ENCODE measurements at places on chromosomes 3 and 15.

GRCh38 chr3:146646261-146646660, 41.1 kb upstream of the PLSCR5 start:
- no peak for DNase-seq

- no peak for DNase-seq
These were observed 48.9 kb upstream of the ZDHHC23 start for GRCh38 chr3:113898892-113899291.

DNA sequence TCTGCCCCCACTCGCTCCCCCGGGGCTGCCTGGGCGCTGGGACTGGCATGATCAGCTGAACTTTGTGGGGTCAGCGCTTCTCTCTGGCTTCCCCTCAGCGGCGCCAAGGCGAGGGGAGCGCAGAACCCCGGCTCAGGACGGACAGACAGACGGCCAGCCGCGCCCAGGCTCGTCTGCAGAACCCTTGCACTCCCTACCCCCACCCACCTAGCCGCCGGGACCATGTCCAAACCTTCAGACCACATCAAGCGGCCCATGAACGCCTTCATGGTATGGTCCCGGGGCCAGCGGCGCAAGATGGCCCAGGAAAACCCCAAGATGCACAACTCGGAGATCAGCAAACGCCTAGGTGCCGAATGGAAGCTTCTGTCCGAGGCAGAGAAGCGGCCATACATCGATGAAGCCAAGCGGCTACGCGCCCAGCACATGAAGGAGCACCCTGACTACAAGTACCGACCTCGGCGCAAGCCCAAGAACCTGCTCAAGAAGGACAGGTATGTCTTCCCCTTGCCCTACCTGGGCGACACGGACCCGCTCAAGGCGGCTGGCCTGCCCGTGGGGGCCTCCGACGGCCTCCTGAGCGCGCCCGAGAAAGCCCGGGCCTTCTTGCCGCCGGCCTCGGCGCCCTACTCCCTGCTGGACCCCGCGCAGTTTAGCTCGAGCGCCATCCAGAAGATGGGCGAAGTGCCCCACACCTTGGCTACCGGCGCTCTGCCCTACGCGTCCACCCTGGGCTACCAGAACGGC, 621 bp downstream of the SOX14 start:
- DNase-seq = no peak

GRCh38 chr15:92005154-92005553, 151.6 kb downstream of the SLCO3A1 start:
- DNase-seq = no peak

DNA sequence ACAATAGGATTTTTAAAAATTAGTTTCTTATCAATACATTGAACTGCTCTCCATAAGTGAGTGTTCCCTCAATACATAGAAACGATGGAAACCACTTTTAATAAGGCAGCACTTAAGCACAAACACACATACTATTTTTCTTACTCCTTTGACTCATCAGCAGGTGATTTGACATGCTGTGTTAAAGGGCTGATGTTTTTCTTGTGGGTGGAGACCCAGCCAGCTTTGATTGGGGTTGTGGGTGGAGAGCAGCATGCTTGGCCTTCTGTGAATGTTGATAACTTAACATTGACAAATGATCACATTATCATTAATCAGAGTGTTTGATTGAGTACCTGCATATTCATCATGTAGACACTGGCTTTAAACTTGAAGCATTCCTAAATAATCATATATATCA, 223.0 kb upstream of the DPH6 start:
- no peak for DNase-seq

DNA sequence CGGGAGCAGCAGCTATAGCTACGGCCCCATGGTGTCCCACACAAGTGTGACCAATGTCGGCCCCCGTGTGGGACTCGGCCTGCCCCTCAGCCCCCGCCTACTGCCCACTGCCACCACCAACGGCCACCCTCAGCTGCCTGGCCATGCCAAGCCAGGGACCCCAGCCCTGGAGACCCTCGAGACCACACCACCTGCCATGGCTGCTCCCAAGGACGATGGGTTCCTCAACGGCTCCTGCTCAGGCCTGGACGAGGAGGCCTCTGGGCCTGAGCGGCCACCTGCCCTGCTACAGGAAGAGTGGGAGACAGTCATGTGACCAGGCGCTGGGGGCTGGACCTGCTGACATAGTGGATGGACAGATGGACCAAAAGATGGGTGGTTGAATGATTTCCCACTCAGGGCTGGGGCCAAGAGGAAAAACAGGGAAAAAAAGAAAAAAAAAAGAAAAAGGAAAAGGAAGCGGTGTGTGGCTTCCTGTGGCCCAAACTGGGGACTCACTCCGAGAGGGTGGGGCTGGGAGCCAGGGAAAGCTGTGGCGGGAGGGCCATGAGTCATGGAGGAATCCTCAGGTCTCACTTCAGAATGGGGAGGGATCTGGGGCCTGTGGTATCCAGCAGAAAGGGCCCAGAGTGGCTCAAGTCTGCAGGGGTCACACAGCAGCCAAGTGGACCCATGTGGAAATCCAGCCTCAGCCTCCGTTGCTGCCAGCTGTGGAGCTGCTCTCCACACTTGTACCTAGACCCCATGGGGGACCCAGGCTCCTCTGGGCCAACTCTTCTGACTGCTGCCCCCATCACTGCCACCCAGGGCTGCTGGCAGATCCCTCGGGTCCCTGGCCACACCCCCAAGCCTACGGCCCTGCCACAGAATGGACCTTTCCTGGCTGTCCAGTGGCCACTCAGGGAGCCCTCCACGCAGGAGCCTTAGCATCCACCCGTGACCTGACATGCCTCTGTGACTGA, 26.1 kb downstream of the PTH1R start:
- DNase-seq = no peak

DNA sequence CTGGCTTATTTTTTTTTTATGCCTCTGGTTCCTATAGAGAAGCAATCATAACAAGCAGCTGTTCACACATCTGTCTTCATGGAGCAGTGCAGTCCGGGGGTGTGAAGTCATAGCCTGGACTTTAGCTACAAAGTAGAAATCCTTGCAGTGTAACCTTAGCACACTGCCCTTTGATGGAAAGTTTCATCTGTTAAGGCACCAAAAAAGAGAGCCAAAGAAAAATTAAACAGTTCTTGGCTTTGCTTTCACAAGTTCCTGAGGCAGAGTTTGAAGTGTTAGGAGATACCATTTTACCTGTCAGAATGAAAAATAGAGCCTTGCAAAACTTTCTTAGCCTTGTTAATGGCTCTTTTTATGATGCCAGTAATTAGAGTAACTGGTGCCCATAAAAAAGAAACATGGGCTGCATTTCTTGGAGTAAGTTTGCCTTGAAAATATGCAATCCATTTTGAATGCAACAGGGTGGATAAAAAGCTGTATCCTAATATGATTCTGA, 84.1 kb downstream of the PIK3R4 start:
- no peak for DNase-seq

GRCh38 chr15:65521350-65521749, 3.9 kb upstream of the DPP8 start:
- no peak for DNase-seq

DNA sequence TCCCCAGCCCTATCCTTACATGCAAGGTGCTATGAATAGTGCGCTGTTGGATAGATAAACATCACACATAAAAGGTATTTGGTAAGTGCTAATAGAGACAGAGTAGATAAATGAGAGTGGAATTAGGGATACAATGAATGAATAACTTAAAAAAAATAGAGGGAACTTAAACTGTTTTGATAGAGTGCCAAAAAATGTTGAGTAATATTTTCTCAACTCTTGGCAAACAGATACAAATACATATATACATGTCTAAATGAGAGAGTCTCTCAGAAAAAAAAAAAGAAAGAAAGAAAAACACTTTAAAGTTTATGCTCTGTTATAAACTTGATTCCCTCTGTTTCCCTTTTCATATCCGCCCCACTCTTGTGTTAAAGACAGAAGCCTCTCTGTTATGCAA, 667.4 kb downstream of the ROBO2 start:
- DNase-seq = no peak

DNA sequence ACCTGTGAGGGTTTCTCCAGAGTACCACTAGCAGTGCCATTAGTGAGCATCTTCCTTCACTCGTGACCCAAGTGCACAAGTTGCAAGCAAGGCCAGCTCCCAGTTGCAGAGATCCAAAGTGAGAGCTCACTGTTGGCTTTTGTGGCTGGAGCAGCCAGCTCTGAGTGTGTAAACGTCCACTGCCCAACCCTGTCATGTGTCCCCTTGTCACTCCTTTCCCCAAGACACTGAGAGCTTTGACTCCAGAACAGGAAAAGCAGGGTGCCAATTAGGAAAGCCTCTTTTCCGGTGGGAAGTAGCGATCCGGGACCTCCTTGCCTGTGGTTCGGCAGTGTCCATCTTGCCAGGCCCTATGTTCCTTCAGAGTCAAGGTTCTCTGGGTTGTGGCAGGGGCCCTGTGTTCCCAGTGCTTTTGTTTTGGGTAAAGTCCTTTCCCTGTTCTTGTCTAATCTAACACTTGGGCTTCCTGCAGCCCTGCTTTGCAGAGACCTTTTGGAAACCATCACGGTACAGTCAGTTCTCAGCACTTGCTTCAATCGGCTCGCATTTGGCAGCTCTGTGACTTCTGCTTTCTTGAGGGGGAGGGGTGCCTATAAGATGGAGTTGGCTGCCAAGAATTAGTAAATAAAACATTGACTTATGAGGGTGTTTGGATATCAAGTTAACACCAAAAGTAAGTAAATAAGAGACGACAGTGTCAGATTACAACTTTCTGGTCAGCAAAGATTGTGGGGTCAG, 90.5 kb downstream of the DNASE1L3 start:
- no peak for DNase-seq

- no peak for DNase-seq
These were observed 18.6 kb downstream of the SSUH2 start for GRCh38 chr3:8625991-8626390.

- DNase-seq = no peak
These were observed 454.0 kb upstream of the ROBO2 start for GRCh38 chr3:76585794-76586392.

GRCh38 chr15:65049418-65049840, 4.2 kb downstream of the SLC51B start:
- peak; percentile 89 for DNase-seq

GRCh38 chr3:47612178-47612577, 33.5 kb upstream of the CSPG5 start:
- no peak for DNase-seq

GRCh38 chr3:54905261-54905888, 22.5 kb downstream of the LRTM1 start:
- DNase-seq = no peak

- no peak for DNase-seq
These were observed 11.2 kb downstream of the BOC start for GRCh38 chr3:113222451-113223086.

DNA sequence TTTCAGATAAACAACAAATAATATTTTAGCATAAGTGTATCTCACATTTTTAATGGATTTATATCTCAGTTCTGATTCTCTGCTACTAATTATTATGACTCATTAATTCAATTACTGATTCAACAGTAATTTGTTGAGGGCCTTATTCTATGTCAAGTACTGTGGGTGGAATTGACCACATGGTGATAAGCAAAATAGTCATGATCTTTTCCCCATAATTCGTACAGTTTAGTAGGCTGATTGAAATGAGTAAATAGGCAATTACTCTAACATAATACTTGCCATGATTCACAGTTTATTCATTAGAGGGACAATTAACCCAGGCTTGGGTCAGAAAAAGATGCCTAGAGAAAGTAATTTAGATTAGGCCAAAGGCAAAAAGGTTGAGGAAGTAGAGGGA, 60.9 kb upstream of the SLC4A7 start:
- DNase-seq = no peak

DNA sequence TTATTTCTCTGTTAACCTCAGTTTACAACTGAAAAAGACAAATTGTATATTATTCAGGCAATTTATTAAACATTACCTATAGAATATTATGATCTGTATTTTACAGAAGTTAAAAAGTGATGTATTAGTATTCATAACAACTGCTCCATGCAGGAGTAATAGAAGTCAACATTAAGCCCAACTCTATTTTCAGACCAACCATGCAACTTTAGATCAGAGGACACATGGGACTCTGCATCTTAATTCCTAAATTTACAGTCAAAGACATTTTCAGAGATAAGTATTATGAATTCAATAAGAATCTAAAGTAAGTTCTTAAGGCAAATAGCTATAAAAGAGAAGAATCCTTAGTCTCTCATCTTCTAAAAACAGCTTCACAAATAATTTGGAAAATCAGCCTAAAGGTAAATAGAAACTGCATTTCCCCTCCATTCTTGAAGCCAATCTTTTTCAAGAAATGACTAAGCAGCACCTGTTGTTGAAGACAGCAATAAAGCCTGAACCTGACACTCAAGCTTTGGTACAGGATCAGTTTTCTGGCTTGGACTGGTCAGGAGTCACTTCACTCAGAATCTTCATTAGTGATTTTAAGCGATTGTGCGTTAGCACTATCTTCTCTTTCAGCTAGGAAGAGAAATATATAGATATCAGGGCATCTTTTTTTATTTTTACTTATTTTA, 23.0 kb downstream of the OIP5 start:
- no peak for DNase-seq

- DNase-seq = no peak
These were observed 37.3 kb downstream of the FSD2 start for GRCh38 chr15:82768414-82769054.

- DNase-seq = no peak
These were observed 751.9 kb downstream of the ROBO1 start for GRCh38 chr3:79015854-79016253.

DNA sequence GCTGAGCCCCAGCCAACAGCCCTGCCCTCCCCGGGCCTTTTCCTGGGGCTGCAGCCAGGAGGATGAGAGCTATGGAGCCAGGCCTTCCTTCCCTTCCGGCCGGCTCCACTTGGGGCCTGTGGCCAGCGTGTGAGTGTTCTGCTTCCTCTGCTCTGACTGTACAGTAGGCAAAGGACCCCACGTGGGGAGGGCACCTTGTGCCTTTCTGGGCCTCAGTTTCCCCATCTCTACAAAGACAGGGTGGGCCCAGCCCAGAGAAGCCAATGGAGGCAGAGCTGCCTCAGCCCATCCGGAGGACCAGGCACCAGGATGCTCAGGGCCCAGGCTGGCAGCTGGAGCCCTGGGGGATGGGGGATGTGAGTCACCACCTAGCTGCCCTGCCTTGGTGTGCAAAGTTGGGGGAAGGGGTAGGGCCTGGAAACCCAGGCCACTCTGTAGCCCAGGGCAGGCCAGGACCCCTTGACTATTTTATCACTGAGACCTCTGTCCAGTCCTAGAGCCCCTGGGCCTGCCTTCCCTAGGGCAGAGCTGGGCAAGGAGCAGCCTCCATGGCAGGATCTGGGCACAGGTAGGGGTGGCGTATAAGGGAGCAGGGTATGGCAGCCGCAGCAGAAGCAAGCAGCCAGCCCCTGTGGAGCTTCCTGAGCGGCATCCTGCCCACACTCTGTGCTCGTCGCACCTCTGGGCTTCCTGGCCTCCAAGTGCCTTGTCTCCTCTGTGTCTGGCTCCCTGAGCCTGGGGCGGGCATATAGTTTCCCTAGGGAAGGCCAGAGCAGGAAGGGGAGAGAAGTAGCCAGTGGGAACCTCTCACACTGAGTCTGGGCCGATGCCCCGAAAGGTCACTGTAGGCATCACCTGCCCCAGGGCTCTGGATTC, 1.8 kb downstream of the PSTPIP1 start:
- no peak for DNase-seq

- DNase-seq = peak; percentile 87
These were observed 19.5 kb downstream of the PPCDC start for GRCh38 chr15:75042730-75043508.

Measured in ureter (tissue), 1 donor.